Activated T-helper 2 cell treated with anti-CD3 and anti-CD28 coated beads, Interferon-gamma antibody, Interleukin-2, Interleukin-4, amounts not matched to agents 10 μg/mL and 5 μg/mL and 100 μg/mL, durations not matched to agents 14 hours and 24 hours and 36 hours (primary cell): ENCODE measurements at places on chromosomes 4 and X. TPM values are rescaled to one million over a fixed set of nuclear protein-coding genes. Genes with fewer than 3 reads are reported as not detected.

The IQSEC2 gene
- total RNA-seq: 0.14 and 0.21 TPM in 2 replicates

GRCh38 chr4:187283201-187283955 lies 559.7 kb upstream of the FAT1 start:
- H3K27ac ChIP-seq: no peak overlapping the region
- no peaks in the 10 kb centered on the region for H3K4me1 ChIP-seq
- no peak overlapping the region for H3K4me3 ChIP-seq
- no peaks in the 10 kb centered on the region for H3K36me3 ChIP-seq
- H3K27me3 ChIP-seq: no peaks in the 10 kb centered on the region
- DNase-seq: no peak

- H3K4me3 ChIP-seq: no peak overlapping the region
- no peaks in the 10 kb centered on the region for H3K27me3 ChIP-seq
- H3K27ac ChIP-seq: no peak overlapping the region
Measured at GRCh38 chr4:13912436-13912925, 285.0 kb upstream of the BOD1L1 start.

- no peak overlapping the region for H3K27ac ChIP-seq
- no peaks in the 10 kb centered on the region for H3K27me3 ChIP-seq
- no peaks in the 10 kb centered on the region for H3K4me1 ChIP-seq
Measured at GRCh38 chr4:164215113-164215741, 538.7 kb upstream of the SMIM31 start.

- H3K36me3 ChIP-seq: no peaks in the 10 kb centered on the region
- H3K4me3 ChIP-seq: no peak overlapping the region
- H3K27me3 ChIP-seq: no peaks in the 10 kb centered on the region
- DNase-seq: no peak
Measured at GRCh38 chr4:175125410-175126068, 207.4 kb downstream of the ADAM29 start.

The OR13H1 gene
- not detected in 2 replicates for total RNA-seq

The CSAG3 gene
- total RNA-seq: not detected in 2 replicates

The S100P gene
- total RNA-seq: 3.4 and 5.8 TPM in 2 replicates

DNA sequence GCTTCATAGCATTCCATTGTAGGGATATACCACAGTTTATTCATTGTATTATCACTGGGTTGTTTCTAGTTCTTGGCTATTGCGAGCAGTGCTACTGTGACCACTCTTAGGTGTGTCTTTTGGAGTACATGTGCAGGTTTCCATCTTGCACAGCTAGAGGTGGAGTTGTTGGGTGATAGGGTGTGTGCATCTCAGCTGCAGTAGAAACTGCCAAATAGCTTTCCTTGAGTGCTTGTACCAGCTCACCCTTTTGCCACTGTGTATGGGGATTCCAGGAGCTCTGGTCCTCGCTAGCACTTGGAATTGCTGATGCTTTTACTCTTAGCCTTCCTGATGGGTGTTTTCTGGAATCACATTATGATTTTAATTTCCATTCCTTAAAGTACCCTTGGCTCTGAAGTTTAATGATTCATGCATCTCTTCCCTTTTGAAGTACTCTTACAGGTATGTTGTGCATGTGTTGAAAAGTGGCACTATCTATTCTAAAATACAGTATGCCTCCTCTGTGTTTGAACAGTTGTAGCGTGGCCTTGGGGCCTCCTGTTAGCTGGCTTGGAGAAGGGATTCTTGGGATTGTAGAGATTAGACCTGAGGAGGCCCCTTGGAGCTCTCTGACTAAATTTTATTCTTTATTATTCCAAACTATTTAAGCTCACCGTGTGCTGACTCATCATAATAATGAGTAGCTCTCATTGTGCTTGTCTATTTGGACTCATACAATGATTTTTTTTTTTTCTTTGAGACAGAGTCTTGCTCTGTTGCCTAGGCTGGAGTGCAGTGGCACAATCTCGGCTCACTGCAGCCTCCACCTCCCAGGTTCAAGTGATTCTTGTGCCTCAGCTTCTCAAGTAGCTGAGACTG lies 38.4 kb downstream of the HTT start:
- H3K27me3 ChIP-seq: no peaks in the 10 kb centered on the region
- H3K36me3 ChIP-seq: peaks cover 58% of the 10 kb centered on the region
- H3K4me1 ChIP-seq: peaks cover 10% of the 10 kb centered on the region
- no peak for DNase-seq
- no peak overlapping the region for H3K4me3 ChIP-seq

GRCh38 chrX:119375561-119375960 lies 23.6 kb upstream of the SLC25A43 start:
- DNase-seq: no peak
- peaks cover 15% of the 10 kb centered on the region for H3K27me3 ChIP-seq
- H3K4me1 ChIP-seq: peaks cover 2% of the 10 kb centered on the region
- no peak overlapping the region for H3K4me3 ChIP-seq
- no peak overlapping the region for H3K27ac ChIP-seq

- H3K27me3 ChIP-seq: peaks cover 3% of the 10 kb centered on the region
- H3K27ac ChIP-seq: no peak overlapping the region
- H3K36me3 ChIP-seq: no peaks in the 10 kb centered on the region
- H3K4me1 ChIP-seq: no peaks in the 10 kb centered on the region
- no peak overlapping the region for H3K4me3 ChIP-seq
Measured at GRCh38 chr4:143085224-143085623, 99.5 kb upstream of the USP38 start.

- H3K27me3 ChIP-seq: peaks cover 14% of the 10 kb centered on the region
- H3K27ac ChIP-seq: no peak overlapping the region
- no peak for DNase-seq
- no peaks in the 10 kb centered on the region for H3K4me1 ChIP-seq
- no peak overlapping the region for H3K4me3 ChIP-seq
Measured at GRCh38 chr4:120902925-120903324, 19.6 kb downstream of the PRDM5 start.

- H3K27ac ChIP-seq: no peak overlapping the region
- DNase-seq: no peak
- no peaks in the 10 kb centered on the region for H3K36me3 ChIP-seq
- H3K27me3 ChIP-seq: no peaks in the 10 kb centered on the region
Measured at GRCh38 chr4:155060873-155061272, 147.6 kb upstream of the NPY2R start.

GRCh38 chr4:174631901-174632758 lies 109.8 kb upstream of the HPGD start:
- DNase-seq: no peak
- H3K27ac ChIP-seq: no peak overlapping the region
- no peak overlapping the region for H3K4me3 ChIP-seq

DNA sequence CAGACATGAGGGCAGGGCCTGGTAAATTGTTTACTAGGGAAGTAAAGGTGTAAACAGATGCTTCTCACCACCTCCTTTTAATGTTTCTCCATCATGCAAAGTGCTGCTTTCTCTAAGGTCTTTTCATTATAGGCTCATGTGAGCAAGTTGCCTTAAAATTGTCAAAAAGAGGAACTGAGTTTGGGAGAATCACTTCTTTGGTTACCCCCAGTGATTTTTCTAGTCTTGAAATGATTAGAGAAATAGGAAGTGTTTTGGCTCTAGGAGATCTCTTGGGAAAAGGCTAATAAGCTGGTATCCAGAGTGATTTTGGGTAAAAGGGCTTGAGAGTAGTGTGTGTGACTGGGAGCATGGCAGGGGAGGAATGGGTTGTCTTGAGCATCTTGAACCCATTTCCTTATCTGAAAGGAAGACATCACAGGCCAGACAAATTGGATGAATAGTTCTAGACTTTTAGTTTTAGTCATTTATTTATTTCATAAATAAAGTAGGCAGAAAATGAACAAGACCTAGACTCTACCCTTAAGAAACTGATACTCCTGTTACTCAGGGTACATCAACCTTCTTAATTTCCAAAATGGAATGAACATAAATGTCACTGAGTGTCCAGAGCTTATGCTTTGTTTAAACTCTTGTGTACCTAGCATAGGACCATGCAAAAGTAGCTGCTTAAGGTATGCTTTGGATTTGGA lies 14.2 kb downstream of the GRPR start:
- H3K27ac ChIP-seq: no peak overlapping the region
- no peak overlapping the region for H3K4me3 ChIP-seq
- H3K4me1 ChIP-seq: no peaks in the 10 kb centered on the region
- peaks cover 14% of the 10 kb centered on the region for H3K27me3 ChIP-seq
- H3K36me3 ChIP-seq: no peaks in the 10 kb centered on the region
- DNase-seq: no peak

DNA sequence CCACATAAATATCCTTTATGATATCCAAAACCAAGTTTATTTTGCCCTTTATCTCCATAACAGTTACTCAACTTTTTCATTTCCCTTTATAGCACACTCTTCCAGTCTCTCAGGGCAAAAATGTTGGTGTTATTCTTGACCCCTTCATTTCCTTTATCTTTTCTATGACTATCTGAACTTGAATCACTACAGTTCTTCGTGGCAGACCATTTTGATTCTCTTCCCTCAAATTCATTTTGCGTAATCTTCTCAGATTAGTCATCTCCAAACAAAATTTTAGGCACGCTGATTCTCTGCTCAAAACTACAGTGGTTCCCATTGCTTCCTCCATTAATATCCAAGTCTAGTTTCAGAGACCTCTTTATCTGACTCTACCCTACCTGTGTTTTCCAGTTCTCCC lies 26.1 kb downstream of the RUFY3 start:
- no peak overlapping the region for H3K4me3 ChIP-seq
- H3K27me3 ChIP-seq: no peaks in the 10 kb centered on the region
- H3K27ac ChIP-seq: no peak overlapping the region
- no peak for DNase-seq
- H3K36me3 ChIP-seq: no peaks in the 10 kb centered on the region

The KDR gene
- not detected in 2 replicates for total RNA-seq

DNA sequence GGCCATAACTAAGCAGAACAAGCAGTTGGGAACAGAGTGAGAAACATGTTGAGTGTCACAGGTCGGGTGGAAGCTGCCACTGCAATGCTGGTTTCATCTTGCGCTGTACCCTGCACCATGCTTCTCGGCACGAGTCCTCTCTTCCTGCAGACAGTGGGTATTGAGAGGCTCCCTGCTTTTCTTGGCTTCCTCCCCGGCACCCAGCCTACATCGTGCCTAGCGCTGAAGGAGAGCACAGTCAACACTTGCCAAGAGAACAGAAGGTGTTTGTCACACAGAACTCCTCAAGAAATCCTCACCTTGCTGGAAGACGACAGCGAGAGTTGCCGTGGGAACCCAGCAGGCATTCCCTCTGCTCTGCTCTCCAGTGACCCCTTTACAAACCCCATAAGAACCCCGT lies 53.6 kb downstream of the EVC2 start:
- no peaks in the 10 kb centered on the region for H3K4me1 ChIP-seq
- no peaks in the 10 kb centered on the region for H3K36me3 ChIP-seq
- no peak overlapping the region for H3K4me3 ChIP-seq
- H3K27me3 ChIP-seq: no peaks in the 10 kb centered on the region

GRCh38 chr4:94036964-94037363 lies 170.7 kb upstream of the SMARCAD1 start:
- H3K4me1 ChIP-seq: no peaks in the 10 kb centered on the region
- H3K27me3 ChIP-seq: no peaks in the 10 kb centered on the region
- DNase-seq: no peak
- H3K4me3 ChIP-seq: no peak overlapping the region
- no peaks in the 10 kb centered on the region for H3K36me3 ChIP-seq
- H3K27ac ChIP-seq: no peak overlapping the region

GRCh38 chrX:31929366-31929765 lies 857.5 kb upstream of the FTHL17 start:
- no peak overlapping the region for H3K27ac ChIP-seq
- H3K36me3 ChIP-seq: no peaks in the 10 kb centered on the region
- no peak for DNase-seq
- no peaks in the 10 kb centered on the region for H3K27me3 ChIP-seq
- H3K4me1 ChIP-seq: no peaks in the 10 kb centered on the region

- H3K4me1 ChIP-seq: peaks cover 54% of the 10 kb centered on the region
- H3K4me3 ChIP-seq: peak overlapping the region; percentile 40
- peak; percentile 35 for DNase-seq
- H3K36me3 ChIP-seq: peaks cover 4% of the 10 kb centered on the region
- H3K27ac ChIP-seq: peak overlapping the region; percentile 94
Measured at GRCh38 chr4:98662626-98663225, 4.3 kb upstream of the TSPAN5 start.

- DNase-seq: no peak
- no peaks in the 10 kb centered on the region for H3K36me3 ChIP-seq
- no peak overlapping the region for H3K27ac ChIP-seq
- H3K27me3 ChIP-seq: peaks cover 8% of the 10 kb centered on the region
Measured at GRCh38 chr4:73021634-73022033, 47.9 kb downstream of the COX18 start.

- H3K27ac ChIP-seq: no peak overlapping the region
- H3K4me1 ChIP-seq: no peaks in the 10 kb centered on the region
- H3K36me3 ChIP-seq: no peaks in the 10 kb centered on the region
- H3K27me3 ChIP-seq: no peaks in the 10 kb centered on the region
- DNase-seq: no peak
Measured at GRCh38 chrX:53494436-53494835, 60.3 kb upstream of the HSD17B10 start.

GRCh38 chrX:13164611-13165010 lies 120.2 kb upstream of the FAM9C start:
- H3K27ac ChIP-seq: no peak overlapping the region
- H3K4me3 ChIP-seq: no peak overlapping the region
- H3K4me1 ChIP-seq: peaks cover 22% of the 10 kb centered on the region
- no peak for DNase-seq

The XAGE1A gene
- total RNA-seq: not detected in 2 replicates

The PF4V1 gene
- total RNA-seq: not detected in 2 replicates

GRCh38 chr4:139603576-139604410 lies 47.8 kb upstream of the SETD7 start:
- H3K4me3 ChIP-seq: no peak overlapping the region
- peaks cover 15% of the 10 kb centered on the region for H3K4me1 ChIP-seq
- DNase-seq: no peak
- peaks cover 6% of the 10 kb centered on the region for H3K36me3 ChIP-seq
- H3K27me3 ChIP-seq: peaks cover 16% of the 10 kb centered on the region

GRCh38 chr4:166312166-166312565 lies 439.1 kb downstream of the TLL1 start:
- no peak overlapping the region for H3K27ac ChIP-seq
- no peak overlapping the region for H3K4me3 ChIP-seq
- no peaks in the 10 kb centered on the region for H3K36me3 ChIP-seq
- no peaks in the 10 kb centered on the region for H3K4me1 ChIP-seq
- no peaks in the 10 kb centered on the region for H3K27me3 ChIP-seq
- DNase-seq: no peak

The UPF3B gene
- total RNA-seq: 13.9 TPM in 2 replicates

The BMP3 gene
- not detected in 2 replicates for total RNA-seq

DNA sequence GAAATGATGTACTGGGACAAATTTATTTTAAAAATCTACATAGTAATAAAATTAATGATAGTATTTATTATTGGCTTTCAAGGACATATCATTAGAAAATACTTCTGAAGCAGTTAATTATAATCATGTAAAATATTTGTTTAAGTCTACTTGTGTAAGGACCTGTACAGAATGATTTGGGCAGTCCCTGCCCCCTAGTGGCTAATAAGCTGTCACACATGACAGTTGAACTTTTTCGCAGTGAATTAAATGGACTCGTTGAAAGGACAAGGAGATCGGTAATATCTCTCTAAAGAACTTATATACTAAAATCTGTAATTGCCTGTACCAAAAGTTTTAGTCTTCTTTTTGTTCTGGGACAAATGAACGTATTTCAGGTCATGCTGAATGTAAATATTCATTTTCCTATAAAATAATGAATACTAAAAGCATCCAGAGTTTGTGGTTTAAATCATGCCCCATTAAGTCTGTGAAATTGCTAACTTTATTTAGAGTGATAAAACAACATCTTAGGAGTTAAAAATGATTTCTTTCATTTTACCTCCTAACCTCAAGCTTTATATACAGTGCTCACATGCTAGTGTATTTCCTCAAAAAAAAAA lies 13.6 kb downstream of the EXOC1 start:
- H3K36me3 ChIP-seq: peaks cover 46% of the 10 kb centered on the region
- no peak overlapping the region for H3K4me3 ChIP-seq
- DNase-seq: no peak
- H3K4me1 ChIP-seq: peaks cover 23% of the 10 kb centered on the region
- no peak overlapping the region for H3K27ac ChIP-seq
